ENCODE measurements at places on chromosomes 1 and 21.

DNA sequence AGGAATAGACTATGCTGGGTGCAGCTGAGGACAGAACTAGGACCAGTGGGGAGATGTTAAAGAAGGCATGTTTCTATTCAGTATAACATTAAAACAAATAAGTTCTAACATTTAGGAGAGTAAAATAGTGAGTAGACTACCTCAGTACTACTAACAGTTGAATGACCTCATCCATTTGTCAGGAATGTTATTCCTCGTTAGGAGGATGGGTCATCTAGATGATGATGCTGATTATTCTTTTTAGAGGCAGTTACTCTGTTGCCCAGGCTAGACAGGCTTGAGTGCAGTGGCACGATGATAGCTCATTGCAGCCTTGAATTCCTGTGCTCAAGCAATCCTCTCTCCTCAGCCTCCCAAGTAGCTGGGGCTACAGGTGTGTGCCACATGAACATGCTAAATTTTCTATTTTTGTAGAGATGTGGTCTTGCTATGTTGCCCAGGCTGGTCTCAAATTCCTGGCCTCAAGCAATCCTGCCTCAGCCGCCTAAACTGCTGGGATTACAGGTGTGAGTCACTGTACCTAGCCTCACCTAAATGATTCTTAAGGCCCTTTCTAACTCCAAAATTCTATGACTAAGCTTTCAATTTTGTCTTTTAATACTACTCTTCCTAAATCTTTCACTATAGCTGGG is 9.3 kb downstream of the EEIG2 start:
- DNase-seq: no peak

DNA sequence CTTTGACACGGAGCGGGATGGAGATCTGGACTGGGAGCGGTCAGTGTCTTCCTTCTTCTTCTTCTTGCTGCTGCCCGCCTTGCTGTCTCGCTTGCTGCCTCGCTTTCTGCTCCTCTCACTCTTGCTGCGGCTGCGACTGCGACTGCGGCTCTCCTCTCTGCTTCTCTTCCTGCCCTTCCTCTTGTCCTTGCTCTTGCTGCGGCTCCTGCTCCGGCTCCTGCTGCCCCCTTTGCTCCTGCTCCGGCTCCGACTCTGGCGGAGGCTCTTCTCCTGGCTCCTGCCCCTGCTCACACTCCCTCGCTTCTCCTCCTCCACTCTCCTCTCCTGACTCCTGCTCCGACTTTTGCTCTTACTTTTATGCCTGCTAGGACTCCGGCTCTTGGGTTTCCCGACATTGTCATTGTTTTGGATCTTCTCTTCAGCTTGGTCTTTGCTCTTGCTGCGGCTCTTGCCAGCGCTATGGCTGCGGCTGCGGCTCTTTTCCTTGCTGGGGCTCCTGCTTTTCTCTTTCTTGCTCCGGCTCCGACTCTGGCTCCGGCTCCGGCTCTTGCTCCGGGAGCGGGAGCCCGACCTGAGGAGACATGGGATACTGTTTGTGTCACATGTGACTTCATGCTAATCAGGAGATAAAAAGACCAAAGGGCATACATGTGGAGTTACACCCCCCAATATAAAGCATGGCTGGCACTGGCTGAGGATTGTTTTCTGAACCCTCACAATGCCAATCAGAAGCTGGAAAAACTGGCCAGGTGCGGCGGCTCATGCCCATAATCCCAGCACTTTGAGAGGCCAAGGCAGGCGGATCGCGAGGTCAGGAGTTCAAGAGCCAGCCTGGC is 25.2 kb upstream of the TMEM200B start:
- DNase-seq: no peak

- DNase-seq: no peak
Measured at GRCh38 chr1:77465139-77465538, 183.3 kb downstream of the AK5 start.

DNA sequence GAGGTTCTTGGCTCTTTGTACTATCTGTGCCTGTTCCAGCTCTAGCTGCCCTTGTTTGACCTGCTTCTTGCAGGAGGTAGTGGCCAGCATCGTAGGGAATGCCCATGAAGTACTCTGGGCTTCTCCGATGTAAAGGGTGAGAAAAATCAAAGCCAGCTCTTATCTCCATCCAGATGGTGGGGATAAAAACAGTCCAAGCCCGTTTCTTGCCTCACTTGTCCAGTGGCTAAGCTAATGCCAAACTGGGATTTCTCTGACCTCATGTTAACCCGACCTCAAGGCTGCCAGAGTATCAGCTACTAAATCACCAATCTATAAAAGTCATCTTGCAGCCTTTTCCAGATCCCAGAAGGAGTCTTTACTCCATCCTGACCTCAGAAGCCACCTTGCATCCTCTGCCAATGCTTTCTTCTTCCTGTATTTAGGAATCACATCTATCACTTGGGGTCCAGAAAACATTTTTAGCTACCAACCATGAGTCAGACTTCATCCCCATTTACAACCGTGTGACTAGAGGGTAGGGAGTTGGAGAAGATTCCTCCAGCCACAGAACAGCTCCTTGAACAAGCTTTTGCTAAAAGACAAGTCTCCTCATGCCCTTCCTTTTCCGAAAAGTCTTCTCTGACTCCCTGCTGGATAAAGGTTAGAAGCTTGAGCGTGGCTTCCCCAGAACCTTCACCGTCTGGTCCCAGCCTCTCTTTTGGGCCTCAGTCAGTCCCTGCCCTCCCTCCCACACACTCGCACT is 35.9 kb downstream of the KCNC4 start:
- DNase-seq: no peak

DNA sequence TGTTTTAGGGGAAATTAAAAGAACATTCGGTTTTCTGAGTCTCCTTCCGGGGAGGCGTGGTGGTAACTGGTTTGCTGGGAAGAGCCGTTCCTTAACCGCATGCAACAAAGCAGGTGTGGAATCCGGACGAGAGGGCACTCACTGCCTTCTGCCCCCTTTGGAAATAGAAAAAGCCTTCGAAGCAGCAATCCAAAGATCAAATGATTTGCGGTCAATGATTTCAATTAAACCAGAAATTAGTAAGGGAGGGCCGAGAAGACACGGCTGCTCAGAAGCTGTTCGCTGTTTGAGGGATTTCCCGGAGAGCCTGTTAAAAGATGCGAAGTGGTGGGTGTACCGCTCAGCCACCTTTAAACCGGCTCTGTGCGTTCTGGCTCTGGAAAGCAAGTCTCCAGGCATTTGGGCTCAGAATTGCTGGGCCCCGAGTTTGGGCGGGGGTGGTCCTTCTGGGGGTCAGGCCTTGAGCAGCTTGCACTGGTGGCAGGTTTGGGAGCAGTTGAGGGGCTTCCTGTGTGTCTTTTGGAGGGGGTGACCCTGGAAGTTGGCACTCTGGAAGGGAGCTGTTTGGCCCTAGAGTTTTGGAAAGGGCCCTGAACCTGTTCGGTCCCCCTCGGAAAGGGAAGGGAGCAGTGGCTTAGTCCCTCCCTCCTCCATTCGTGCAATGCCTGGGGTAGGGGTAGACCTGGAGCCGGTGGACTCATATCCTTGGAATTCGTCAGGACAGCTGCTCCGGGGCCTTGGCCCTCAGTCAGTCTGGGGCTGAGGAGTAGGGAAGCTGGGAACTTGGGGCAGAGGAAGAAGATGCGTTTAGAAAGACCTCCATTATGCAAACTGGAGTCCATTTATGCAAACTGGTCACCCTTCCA is 3.1 kb downstream of the SIM2 start:
- no peak for DNase-seq

- no peak for DNase-seq
Measured at GRCh38 chr1:63936276-63936675, 162.5 kb downstream of the ROR1 start.

DNA sequence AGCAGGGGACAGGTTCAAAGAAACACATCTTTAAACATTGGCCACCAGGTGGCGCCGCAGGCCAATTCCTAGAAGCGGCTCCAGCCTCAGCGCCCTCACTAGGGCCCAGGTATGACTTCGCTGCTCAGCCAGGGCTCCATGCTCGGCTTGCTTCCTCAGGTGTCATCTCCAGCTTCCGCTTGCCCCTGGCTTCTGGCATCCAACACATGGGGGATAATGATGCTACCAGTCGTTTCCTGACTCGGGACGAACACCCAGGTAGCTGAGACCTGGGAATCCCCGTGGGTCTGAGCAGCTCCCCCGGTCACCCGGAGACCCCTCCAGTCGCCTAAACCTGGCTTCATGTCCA is 8.5 kb upstream of the MEX3A start:
- DNase-seq: peak; percentile 95

- no peak for DNase-seq
Measured at GRCh38 chr1:36204347-36204909, 19.8 kb upstream of the THRAP3 start.

GRCh38 chr1:181126289-181126688 is 37.8 kb downstream of the IER5 start:
- DNase-seq: no peak

- no peak for DNase-seq
Measured at GRCh38 chr1:100036718-100037655, 67.2 kb downstream of the SLC35A3 start.

DNA sequence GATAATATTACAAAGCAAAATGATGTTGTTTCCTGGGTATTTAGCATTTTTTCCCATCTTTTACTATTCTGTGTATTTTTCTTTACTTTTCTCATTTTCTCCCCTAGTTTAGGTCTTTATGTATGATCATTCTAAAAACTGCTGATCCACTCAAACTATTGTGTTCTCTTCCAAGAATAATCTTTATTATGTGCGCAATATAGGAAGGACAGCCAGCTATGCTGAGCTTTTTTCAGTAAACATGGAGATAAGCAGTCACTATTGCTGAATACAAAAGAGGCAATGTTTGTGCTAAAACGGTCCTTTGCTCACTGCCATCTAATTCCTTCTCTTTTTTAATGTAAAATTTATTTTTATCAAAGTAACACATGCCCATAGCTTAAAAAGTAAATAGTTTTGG is 6.7 kb upstream of the PTBP2 start:
- no peak for DNase-seq

- no peak for DNase-seq
Measured at GRCh38 chr1:36561361-36561724, 78.6 kb upstream of the CSF3R start.

GRCh38 chr1:181987996-181988395 is 73.5 kb downstream of the ZNF648 start:
- DNase-seq: no peak

GRCh38 chr1:151841141-151841540 is 1.5 kb upstream of the C2CD4D start:
- DNase-seq: no peak

DNA sequence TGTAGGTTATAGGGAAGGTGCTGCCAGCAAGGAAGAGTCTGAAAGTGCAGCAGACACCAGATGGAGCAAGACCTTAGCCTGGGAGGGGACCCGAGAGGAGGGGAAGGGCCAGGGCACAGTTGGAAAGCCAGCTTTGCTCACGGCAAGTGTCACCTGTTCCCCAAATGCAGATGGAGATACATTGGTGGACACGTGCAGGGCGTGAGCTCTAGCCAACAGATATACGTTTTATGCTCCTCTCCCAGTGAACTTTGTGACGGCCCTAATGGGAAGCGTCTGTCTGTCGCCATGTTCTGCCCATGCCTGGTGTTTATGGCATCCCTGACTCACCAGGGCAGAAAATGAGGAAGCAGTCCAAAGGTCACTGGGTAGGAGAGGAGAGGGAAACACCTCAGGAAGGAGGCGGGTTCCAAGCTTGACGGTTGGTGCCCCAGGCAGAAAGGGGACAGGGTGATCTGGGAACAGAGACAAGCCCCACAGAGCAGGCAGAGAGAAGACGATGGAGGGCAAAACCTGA is 7.6 kb downstream of the GPA33 start:
- DNase-seq: no peak

DNA sequence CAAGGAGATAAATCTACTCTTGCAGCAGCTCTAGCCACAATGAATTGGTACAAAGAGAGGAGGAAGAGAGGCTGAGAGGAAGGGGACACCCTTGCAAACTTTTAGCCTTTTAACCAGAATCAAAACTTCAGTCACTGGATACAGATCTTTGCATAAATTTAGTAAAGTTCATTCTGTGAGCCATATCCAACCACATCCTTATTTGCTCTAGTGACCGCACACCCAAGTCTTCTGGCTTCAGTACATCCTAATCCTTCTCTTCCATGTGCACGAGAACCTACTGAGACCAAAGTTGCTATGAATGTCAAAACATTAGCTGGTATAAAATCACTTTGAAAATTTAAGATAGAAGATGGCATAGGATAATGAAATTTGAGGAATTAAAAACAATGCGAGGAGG is 21.9 kb upstream of the PLD5 start:
- DNase-seq: no peak

DNA sequence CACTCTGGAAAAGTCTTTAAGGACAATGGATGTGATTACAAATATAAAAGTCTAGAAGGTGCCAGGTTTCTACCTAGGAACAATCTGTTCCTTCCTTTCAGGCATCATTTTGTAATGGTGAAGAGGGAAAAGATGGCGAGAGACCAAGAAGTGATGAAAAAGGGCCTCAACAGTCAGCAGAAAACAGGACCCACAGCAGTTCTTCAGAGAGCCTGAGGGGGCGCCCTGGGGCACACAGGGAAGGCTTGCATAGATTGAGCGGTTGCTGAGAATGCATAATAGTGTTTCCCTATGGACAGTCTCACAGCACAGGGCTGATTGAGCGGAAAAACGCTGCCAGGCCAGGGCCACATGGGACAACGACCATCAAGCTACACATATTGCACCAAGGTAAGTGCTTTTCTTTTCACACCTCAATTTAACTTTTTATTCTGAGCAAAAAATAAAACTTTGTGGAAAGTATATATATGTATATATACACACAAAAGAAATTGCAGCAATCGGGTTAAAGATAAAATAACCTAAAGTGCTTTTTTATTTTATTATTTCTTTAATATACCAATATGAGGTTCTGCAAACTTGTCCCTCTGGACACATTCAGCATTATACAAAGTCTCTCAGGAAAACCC is 3.1 kb upstream of the YRDC start:
- DNase-seq: peak; percentile 44

DNA sequence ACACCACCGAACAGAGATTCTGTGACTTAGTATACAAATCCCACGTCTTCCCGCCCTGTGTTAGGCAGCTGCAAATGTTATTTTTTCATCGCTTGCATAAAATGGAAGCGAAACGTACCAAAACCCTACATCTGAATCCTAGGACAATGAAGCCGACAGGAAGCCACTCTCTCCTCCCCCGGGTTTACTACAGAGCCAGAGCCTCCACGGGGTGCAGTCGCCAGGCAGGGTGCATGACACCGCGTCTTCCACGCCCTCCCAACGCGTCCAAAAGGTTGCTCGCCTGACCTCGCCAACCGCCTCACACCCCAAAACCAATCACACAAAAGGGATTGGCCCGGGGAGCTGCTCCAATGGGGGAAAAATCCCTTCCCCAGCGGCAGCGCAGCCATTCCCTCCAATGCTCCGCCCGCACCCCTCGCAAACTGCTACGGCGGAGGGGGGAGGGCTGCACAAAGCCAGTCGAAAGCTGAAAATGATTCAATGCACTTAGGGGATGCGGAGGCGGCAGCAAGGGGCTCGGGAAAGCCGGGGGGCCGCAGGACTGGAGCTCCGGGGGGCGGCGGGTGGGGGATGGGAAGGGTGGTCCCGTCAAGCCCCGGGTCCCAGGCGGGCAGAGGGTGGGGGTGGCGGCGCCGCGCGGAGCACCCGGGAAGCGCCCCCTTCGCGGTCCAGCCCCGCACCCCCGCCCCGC is 701 bp downstream of the CEP170 start:
- peak; percentile 23 for DNase-seq

- no peak for DNase-seq
Measured at GRCh38 chr1:65255035-65255655, 54.2 kb upstream of the DNAJC6 start.

GRCh38 chr1:9746211-9746610 is 77.6 kb downstream of the CLSTN1 start:
- DNase-seq: no peak
